ENCODE measurements at places on chromosomes 5 and 9. TPM values are rescaled to one million over a fixed set of nuclear protein-coding genes. Genes with fewer than 3 reads are reported as not detected.

Gene PCDHGA3
- not detected for total RNA-seq

Gene SLC36A2
- not detected for total RNA-seq

Gene C5orf58
- not detected for total RNA-seq

Gene GABRG2
- not detected for total RNA-seq

Gene ALDOB
- total RNA-seq, result not detected

Gene SNAPC4
- total RNA-seq, result 14.3 TPM

Gene ANKRD33B
- total RNA-seq, result 9.9 TPM

Gene IDNK
- 4.4 TPM for total RNA-seq

Gene PCDHGA11
- total RNA-seq, result not detected

Gene SLC6A19
- total RNA-seq, result not detected

Gene ESM1
- total RNA-seq, result 0.56 TPM

Gene C7
- not detected for total RNA-seq

Gene CCDC192
- not detected for total RNA-seq

Gene PRRX2
- total RNA-seq, result 0.86 TPM

Gene LCN9
- not detected for total RNA-seq

Gene ZFYVE16
- 12.1 TPM for total RNA-seq

Gene ZNF618
- 0.12 TPM for total RNA-seq

Gene LIX1
- total RNA-seq, result not detected

Gene CCNI2
- 4.2 TPM for total RNA-seq

Gene RPS23
- 2,621 TPM for total RNA-seq

All from activated CD4-positive, alpha-beta memory T cell treated with anti-CD3 and anti-CD28 coated beads for 36 hours (primary cell).